ENCODE measurements at places on chromosomes 2 and 18.

DNA sequence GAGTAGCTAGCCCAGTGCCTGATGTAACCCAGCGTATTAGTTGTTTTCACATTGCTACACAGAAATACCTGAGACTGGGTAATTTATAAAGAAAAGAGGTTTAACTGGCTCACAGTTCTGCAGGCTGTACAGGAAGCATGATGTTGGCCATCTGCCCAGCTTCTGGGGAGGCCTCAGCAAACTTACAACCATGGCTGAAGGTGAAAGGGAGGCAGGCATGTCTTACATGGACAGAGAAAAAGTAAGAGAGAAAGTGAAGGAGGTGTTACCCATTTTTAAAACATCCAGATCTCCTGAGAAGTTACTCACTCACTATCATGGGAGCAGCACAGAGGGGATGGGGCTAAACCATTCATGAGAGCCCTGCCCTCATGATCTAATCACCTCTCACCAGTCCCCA lies 6.1 kb upstream of the CYRIA start:
- DNase-seq, result no peak

DNA sequence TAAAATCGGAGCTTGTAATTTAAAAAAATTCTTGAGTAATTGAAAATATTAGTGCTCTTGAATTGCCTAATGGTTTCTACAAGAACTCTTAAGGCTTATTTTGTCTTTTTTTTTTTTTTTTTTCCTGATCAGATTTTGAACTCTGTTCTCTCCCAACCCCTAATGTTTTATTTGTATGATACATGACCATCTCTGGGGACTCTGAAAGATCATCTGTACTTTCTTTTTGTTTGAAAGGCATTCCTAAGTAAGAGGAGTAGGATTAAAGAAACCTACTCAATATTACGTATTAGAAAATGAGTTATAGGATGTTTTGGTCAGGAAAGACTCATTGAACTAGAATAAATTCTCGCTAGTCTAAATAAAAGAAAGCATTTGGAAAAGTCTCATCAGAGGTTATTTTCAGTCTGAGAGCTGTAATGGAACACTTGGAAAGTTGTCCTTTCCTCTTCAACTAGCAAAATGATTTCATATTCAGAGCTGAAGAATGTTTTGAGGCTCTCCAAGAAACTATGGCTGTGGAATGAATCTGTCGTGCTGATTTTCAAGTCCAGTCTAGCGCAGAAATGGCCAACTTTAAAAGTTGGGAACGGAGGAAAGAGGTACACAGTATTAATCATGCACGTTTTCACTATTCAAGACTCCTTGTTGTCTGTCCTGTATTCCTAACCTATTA lies 182.7 kb downstream of the PRPF40A start:
- no peak for DNase-seq

GRCh38 chr2:36885605-36886004 lies 80.7 kb downstream of the STRN start:
- DNase-seq, result no peak

DNA sequence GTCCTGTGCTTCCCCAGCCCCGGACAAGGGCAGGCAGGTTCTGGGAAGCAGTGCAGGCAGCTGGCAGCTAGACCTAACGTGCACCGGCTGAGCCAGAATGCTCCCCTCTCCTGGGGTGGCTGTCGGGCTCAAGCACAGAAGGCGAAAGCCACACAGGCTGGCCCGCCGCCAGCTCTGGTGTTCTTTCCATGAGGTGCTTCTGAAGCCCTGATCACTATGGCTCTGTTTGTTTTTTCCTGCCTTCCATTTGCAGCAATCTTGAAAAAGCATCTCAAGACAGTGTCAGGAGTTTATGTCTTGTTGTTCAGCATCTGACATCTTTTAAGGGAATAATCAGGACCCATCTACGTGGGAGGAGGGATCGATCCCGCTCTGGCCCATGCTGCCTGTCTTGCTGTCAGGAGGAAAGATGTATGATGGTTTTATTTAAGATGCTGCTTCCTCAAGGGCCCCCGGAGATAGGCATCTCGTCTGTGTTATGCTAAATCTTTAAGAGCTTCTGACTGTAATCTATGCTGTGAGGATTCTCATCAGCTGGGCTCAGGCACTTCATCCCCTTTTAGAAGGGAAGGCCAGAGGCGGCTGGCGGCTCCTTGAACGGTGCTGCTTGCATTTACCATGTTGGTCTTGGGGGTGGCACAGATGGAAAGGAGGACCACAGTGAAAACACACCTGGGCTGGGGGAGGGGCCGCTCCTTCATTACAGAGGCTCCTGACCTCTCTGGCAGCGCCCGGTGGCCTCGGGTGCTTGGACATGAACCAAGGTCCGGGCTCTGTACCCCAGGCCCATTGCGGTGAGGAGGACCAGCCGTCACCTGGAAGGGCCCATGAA lies 118.5 kb upstream of the HDAC4 start:
- no peak for DNase-seq

All from lower leg skin (tissue), 4 donors.